PC-9 (cell line): ENCODE measurements at places on chromosomes 5 and 9. TPM values are rescaled to one million over a fixed set of nuclear protein-coding genes. Genes with fewer than 3 reads are reported as not detected.

- DNase-seq = no peak
Measured at GRCh38 chr5:141903261-141903660, 20.4 kb upstream of the DELE1 start.

The TMEM252 gene
- total RNA-seq = not detected in 2 replicates

The KIF4B gene
- 0.13 TPM in 1 of 2 replicates, not detected in the other for total RNA-seq

GRCh38 chr5:44681906-44682305, 126.8 kb upstream of the MRPS30 start:
- DNase-seq = no peak

The FAM153A gene
- not detected in 2 replicates for total RNA-seq

GRCh38 chr5:149254506-149254905, 17.2 kb upstream of the AFAP1L1 start:
- DNase-seq = no peak

GRCh38 chr5:146662229-146662628, 146.2 kb upstream of the GPR151 start:
- no peak for DNase-seq

DNA sequence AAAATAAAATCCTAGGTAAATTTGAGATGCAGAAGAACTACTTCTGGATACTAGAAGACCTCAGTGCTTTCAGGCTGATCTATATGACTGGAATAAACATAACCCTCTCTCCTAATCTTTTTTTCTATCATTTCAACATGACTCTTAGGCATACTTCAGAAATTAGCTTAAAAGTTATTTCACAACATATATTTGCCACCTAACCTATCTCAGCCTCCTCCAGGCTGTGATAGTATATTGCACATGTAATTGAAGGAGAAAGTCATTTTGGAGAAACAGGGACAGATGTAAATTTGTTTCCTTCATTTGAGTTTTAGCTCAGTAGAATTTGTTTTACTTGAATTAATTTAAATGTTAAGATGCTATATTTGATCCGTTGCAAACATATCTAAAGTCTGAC, 1932.3 kb upstream of the CDH6 start:
- no peak for DNase-seq

The LHX2 gene
- 0.90 and 1.4 TPM in 2 replicates for total RNA-seq

GRCh38 chr9:71987471-71988371, 72.7 kb downstream of the C9orf57 start:
- DNase-seq = no peak

- no peak for DNase-seq
Measured at GRCh38 chr5:105639068-105639467, 2031.7 kb downstream of the EFNA5 start.

DNA sequence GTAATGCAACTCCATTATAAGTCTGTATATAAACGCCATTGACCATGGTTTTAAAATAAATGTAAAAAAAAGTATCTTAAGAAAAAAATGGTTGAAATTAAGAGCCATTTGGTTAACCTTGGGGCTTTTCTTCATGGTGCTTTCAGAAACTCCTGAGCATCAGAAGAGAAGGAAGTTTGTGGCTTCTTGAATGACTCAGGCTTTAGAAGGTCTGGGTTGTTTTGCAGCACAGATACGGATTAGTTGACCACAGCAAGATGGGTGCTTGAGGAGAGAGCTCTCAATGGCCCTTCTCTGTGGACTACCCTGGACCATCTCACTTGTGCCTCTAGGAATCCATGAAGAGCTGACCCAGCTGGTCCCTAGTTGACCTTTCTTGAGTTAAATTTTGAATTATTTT, 189.5 kb downstream of the TMEM38B start:
- DNase-seq = no peak

DNA sequence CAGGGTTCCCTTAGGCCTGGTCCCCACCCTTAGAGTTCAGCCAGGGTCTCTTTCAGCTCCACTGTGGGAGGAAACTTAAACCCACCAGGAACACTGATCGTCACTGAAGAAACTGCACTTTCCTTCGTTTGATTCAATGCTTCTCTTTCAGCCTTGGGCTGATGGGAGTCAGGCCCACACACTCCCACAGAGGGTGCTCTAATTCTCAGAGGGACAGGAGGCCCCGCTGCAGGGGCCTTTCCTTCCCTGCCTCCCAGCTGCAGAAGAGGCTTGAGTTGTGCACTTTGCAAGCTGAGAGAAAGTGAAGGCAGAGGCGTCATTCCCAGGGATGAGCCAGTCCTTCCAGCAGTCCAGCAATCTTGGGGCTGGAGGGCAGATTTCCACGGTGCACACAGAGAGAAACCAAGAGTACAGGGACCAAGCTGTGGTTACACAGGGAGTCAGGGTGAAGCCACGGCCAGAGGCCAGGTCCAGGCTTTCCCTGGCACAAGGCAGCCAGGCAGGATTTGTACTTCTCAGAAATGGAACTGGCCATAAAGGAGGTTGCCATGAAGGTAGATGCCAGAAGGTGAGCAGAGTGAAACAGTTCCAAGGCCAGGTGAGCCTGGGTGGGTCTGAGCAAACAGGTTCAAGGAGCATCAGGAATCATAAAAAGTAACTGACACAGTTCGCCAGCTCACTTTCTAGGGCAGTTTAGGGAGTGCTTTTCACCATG, 10.4 kb upstream of the GLIPR2 start:
- no peak for DNase-seq

DNA sequence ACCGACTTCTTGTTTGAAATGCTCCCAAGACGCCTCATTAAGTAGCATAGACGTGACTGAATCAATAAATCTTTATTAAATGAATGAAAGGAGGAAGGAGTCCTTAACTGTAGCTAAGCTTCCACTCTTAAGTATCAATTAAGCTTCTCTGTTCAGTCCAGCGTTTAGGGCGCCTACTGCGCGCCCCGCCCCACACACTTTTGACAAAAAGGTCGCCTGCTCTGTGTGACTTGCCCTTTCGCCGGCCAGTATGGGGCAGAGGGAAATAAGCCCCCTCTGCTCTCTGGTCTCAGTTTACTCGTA, 662 bp upstream of the DOLPP1 start:
- no peak for DNase-seq

The NACC2 gene
- total RNA-seq = 22.4 and 23.8 TPM in 2 replicates

The ZBTB26 gene
- total RNA-seq = 10.2 and 12.2 TPM in 2 replicates

The LCNL1 gene
- total RNA-seq = 0.41 and 0.43 TPM in 2 replicates

GRCh38 chr9:70588999-70589398, 174.5 kb upstream of the KLF9 start:
- DNase-seq = no peak

The KCNIP1 gene
- total RNA-seq = not detected in 2 replicates

GRCh38 chr9:17476401-17476800, 102.5 kb upstream of the SH3GL2 start:
- no peak for DNase-seq

The RAI14 gene
- total RNA-seq = 133 and 145 TPM in 2 replicates

DNA sequence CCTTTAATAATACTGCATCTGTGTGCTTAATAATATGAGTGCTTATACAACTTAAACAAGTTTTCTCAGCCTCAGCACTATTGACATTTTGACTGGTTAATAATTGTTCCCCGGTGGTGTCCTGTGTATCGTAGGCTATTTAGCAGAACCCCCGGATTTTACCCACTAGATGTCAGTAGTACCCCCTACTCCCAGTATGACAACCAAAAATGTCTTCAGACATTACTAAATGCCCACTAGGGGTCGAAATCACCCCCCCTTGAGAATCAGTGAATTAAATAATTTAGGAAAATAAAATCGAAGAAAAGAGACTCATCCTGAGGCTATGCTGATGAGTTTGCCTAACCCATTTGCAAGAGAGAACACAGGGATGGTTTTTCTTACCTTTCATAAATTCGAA, 166.3 kb downstream of the ATP10B start:
- DNase-seq = no peak

- DNase-seq = no peak
Measured at GRCh38 chr9:21381448-21382339, 3.5 kb downstream of the IFNA2 start.

DNA sequence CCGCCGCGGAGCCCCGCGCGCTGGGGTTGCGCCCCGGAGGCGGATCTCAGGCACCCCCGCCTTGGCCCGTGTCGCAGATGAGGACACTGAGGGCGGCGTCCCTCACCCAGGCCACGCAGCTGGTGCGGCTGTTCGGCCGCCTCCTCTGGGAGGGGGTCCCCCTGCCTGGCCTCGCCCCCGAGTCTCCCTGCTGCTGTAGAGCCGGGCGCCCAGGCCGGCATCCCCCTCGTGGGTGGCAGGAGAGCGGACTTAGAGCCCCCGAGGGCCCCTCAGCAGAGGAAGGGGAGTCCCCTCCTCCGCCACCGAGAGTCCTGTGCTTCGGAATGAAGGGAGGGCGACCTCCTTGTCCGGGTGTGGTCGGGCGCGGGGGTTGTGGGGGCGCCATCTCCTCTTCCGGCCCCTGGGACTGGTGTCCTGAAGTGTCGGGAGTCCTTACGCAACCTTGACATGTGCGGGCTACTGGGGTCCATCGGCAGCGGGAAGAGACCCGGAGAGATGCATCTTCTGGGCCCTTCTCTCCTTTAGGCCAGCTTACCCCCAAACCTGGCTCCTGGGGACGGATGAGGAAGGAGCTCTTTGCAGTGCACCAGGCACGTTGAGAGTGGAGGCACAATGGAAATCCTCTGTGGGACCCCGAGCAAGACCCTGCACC, 11.7 kb upstream of the EXOSC2 start:
- DNase-seq = peak; percentile 45

DNA sequence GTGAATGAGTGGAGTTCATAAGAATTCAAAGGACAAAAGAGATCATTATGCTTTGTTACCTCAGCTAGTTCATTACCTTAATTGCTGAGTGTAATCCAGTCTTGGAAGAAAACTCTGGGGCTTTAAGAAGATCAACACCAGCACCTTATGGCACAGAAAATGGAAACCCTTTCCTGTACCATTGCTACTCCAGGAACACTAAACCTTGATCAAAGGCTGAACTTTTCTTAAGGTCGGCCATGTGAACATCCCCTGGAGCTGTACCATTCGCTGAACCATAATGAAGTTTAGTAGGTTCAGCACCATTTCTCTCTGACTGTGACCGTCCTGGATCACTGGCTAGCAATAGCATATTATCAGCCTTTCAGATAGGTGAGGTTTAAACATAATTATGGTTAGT, 97.4 kb downstream of the PBX3 start:
- DNase-seq = no peak

The JMY gene
- total RNA-seq = 9.9 and 11.7 TPM in 2 replicates

GRCh38 chr5:2740876-2741555, 10.5 kb downstream of the IRX2 start:
- no peak for DNase-seq

- DNase-seq = no peak
Measured at GRCh38 chr9:69056191-69056815, 20.8 kb downstream of the FXN start.

The VPS13A gene
- 37.4 and 53.9 TPM in 2 replicates for total RNA-seq

The DPM2 gene
- total RNA-seq = 65.5 and 79.4 TPM in 2 replicates

The RPL7A gene
- 2,381 and 2,937 TPM in 2 replicates for total RNA-seq

The JADE2 gene
- 82.1 and 83.5 TPM in 2 replicates for total RNA-seq

GRCh38 chr5:84779186-84779585, 394.5 kb upstream of the EDIL3 start:
- DNase-seq = no peak

GRCh38 chr9:132957805-132958204, 13.4 kb upstream of the TSC1 start:
- DNase-seq = no peak
